Aorta (tissue), 5 donors: ENCODE measurements at places on chromosomes 3 and 15. TPM values are rescaled to one million over a fixed set of nuclear protein-coding genes. Genes with fewer than 3 reads are reported as not detected.

DNA sequence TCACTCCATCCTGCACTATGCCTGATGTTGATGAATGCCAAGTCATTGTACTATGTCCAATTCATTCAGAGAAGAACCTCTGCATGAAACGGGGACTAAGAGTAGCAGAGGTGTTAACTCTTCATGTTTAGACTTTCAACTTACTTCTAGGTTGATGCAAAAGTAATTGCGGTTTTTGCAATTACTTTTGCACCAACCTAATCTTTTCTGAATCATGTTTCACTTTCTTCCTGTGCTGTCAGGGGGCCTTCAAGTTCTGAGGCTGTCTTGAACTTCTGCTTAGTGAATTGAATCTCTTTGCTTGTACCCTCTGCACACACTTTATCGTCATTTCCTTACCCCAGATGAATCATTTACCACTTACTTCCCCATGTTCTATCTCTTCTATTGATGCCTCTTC lies 636.2 kb downstream of the NAALADL2 start:
- no peak overlapping the region for H3K4me3 ChIP-seq
- no peaks in the 10 kb centered on the region for H3K4me1 ChIP-seq
- H3K36me3 ChIP-seq: no peaks in the 10 kb centered on the region

- DNase-seq: peak; percentile 86
- H3K36me3 ChIP-seq: no peaks in the 10 kb centered on the region
- no peak overlapping the region for H3K27ac ChIP-seq
- H3K4me1 ChIP-seq: no peaks in the 10 kb centered on the region
- no peaks in the 10 kb centered on the region for H3K27me3 ChIP-seq
Measured at GRCh38 chr15:90219421-90220141, 14.2 kb downstream of the CIB1 start.

- no peaks in the 10 kb centered on the region for H3K27me3 ChIP-seq
- no peak overlapping the region for H3K4me3 ChIP-seq
- H3K27ac ChIP-seq: no peak overlapping the region
- no peaks in the 10 kb centered on the region for H3K4me1 ChIP-seq
Measured at GRCh38 chr15:25989327-25989726, 126.2 kb upstream of the ATP10A start.

RTP1 gene
- 0.16 TPM for total RNA-seq

ADAMTS9 gene
- total RNA-seq: 212 TPM

RPL29 gene
- total RNA-seq: 792 TPM

GRCh38 chr15:59501597-59501996 lies 63.6 kb downstream of the FAM81A start:
- H3K27ac ChIP-seq: no peak overlapping the region
- DNase-seq: no peak
- no peaks in the 10 kb centered on the region for H3K36me3 ChIP-seq
- H3K27me3 ChIP-seq: no peaks in the 10 kb centered on the region

DNA sequence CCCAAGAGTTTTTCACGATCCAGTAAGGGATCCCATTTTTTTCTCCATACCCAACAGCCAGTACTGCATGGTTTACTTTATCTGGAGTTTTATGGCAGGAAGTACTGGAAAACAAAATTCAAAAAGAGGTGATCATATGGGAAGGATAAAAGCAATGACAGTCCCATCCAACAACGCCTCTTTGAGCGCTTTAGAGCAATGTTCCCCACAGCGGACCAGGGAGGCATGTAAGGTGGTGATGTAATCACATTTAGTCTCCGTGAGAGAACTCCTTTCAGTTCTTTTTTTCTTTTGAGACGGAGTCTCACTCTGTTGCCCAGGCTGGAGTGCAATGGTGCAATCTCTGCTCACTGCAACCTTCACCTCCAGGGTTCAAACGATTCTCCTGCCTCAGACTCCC lies 21.8 kb downstream of the CTSH start:
- no peak overlapping the region for H3K27ac ChIP-seq
- H3K36me3 ChIP-seq: peaks cover 16% of the 10 kb centered on the region
- no peak overlapping the region for H3K4me3 ChIP-seq
- DNase-seq: no peak

DNA sequence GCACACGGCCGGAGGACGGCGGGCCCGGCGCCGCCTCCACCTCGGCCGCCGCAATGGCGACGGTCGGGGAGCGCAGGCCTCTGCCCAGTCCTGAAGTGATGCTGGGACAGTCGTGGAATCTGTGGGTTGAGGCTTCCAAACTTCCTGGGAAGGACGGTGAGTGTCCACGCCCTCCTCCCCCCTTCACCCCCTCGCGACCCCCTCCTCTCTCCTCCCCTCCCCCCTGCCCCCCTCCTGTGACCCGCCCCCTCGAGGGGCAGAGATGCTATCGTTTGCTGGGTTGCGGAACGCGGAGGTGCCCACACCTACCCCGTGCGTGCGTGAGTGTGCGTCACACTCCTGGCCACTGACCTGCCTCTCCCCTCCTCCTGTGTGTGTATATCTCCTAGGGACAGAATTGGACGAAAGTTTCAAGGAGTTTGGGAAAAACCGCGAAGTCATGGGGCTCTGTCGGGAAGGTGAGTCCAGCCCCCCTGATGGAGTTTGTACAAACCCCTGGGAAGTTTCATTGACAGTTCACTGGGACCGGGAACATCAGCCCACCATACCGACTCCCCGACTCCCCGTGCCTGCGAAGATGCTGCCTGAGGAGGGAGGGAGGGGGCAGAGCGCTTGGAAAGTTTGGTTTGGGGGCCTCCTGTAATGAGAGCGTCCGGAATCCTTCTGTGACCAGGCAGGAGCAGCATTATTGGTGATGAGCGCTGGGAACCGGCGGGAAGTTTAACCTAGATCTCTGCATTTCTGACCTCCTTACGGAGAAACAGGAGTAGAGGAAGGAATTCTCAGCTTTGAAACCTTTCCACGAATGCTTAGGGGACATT lies 795 bp upstream of the SCAANT1 start:
- peak overlapping the region; percentile 99 for H3K4me3 ChIP-seq
- H3K4me1 ChIP-seq: peaks cover 4% of the 10 kb centered on the region
- H3K27ac ChIP-seq: peak overlapping the region; percentile 98
